ENCODE measurements at places on chromosomes 6 and 20.
A peak's percentile ranks its signal among the peaks of the same experiment; 100 is the strongest.

DNA sequence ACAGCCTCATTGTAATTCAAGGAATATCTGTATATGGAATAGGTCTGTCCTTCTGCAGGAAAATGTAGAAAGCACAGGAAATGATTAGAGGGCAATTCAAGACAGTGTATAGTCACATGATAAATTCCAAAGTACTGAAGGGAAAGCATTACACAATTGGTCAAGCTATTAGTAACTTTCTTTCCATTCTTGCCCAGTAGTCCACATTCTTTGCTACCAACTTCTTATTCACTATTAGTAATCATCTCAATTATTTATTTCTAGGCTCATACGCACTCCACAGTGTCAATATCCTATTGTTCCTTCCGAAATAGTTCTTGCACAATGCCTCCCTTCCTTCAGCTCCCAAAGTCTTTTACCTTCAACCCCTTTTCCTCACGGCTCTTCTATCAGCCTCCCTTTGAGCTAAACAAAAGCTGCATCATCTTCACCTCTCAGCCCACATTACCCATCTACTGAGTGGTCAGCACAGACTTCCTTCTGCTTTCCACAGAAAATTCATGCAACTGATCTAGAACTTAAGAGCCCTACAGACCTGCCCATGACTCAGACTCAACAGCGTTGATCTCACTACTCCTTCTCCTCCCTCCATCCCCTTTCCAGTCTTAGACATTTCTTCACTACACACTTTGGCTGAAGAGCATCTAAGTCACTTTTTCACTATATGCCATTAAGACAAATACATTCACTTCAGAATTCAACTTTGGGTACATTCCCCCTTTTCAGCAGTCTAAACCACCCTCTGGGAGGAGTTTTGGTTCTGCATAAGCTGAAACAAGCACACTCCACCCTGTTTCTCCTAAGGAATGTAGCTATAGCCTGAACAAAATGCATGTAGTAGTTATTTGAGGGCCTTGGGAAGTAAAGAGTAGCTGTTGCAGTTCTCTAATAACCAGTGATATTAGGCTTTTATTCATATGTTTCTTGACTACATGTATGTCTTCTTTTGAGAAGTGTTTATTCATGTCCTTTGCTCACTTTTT, 157.9 kb downstream of the KIF16B start:
- DNase-seq: no peak

DNA sequence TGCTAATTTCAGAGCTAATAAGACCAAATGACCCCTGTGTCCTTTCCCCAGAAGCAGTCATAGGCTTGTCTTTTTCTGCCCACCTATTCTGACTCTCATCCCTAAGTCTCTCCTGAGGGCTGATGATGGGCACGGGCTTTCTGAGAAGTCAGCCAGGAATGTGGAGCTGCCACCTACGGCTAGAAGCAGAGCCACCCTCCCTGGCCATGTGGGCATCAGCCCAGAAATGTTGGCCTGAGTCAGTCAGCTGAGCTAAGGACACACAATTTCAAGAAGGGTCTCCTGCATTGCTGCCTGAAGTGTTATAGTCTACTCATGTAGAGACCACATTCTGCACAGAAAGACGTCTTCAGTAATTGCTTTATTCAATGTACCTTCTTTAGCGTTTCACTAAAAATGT, 17.1 kb downstream of the MYLIP start:
- no peak for DNase-seq

- DNase-seq: no peak
These were observed 57.8 kb downstream of the IL22RA2 start for GRCh38 chr6:137115658-137116057.

- no peak for DNase-seq
These were observed 95.8 kb upstream of the TAB2 start for GRCh38 chr6:149221774-149222070.

- DNase-seq: peak; percentile 29
These were observed 56.3 kb upstream of the TULP1 start for GRCh38 chr6:35569011-35569461.

- peak; percentile 32 for DNase-seq
These were observed 19.5 kb downstream of the KCNQ2 start for GRCh38 chr20:63452821-63453523.

DNA sequence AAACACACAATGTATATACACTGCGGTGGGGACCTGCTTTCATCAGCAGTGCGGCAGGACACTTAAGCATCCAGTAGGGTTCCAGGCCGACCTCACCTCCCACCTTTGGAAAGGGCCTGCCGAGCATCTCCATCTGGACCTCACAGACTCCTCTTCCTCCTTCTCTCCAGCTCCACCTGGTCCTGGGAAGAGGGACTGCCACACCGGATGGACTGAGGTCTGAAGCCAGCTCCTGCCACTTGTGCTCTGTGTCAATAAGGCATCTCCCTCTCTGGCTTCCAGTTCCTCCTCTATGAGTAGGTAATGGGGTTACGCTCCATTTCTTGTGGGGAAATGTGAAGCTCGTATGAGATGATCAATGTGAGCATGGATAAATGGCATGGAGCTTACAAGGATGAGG, 19.1 kb upstream of the NNAT start:
- DNase-seq: no peak

DNA sequence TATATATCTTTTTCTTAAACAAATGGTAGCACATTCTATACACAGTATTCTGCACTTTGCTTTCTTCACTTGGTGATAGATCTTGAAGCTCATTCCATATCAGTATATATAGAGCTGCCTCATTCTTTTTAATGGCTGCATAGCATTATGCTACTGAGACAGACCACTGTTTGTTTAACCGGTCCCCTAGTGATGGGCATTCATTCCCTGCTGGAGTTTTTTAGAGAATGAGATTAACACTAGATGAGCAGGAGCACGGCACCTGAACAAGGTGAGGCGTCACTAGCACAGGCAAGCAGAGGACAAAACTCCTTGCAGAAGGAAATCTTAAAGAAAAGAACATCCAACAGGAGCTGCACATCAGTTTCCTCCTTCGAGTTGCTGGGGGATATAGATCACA, 69.6 kb downstream of the GNAS-AS1 start:
- no peak for DNase-seq

DNA sequence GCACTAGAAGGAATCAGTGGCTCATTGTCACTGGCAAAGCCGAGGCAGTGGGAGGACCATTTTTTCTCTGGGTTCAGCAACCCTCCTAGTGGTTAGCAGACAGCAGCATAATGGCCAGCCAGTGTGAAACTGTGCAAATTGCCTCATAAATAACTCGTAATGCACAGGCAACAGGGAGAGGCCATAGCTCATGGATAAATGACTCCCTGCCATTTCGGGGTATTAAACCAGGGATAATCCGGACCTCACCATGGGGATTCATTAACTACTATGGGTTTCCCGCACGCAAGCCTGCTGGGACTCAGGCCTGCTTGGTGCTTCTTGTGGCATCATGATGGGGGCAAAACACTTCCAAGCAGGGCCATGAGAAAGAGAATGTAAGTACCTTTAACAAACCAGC, 158.2 kb upstream of the CHD6 start:
- no peak for DNase-seq
